ENCODE measurements at places on chromosomes 3 and 15.

DNA sequence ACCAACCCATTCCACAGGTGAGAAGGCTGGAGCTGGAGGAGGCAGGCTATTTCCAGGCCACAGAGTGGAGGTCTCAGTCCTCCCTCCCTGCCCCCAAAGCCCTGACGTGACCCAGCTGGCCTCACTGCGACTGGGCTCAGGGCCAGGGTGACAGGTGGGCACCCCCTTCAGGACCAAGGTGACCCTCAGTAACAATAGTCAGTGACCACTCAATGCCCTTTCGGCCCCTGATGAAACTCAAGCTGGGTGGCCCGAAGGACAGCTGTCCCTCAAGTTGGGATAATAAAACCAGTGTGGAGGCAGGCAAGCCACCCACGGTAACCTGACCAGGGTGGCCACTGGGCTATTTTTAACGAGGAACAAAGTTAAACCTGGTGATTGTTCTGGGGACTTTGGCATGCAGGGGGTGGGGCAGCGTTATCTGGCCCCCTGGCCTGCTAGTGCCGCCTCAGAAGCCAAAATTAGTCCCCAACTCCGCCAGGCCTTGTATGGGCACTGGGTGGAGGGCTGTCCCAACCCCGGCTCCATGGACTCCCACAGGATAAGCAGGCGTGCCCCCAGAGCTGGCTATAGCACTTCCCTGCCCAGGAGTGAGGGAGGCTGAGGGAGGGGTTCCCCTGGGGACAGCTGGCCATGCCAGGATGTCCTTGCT lies 1.1 kb downstream of the TNNC1 start:
- DNase-seq, result no peak

DNA sequence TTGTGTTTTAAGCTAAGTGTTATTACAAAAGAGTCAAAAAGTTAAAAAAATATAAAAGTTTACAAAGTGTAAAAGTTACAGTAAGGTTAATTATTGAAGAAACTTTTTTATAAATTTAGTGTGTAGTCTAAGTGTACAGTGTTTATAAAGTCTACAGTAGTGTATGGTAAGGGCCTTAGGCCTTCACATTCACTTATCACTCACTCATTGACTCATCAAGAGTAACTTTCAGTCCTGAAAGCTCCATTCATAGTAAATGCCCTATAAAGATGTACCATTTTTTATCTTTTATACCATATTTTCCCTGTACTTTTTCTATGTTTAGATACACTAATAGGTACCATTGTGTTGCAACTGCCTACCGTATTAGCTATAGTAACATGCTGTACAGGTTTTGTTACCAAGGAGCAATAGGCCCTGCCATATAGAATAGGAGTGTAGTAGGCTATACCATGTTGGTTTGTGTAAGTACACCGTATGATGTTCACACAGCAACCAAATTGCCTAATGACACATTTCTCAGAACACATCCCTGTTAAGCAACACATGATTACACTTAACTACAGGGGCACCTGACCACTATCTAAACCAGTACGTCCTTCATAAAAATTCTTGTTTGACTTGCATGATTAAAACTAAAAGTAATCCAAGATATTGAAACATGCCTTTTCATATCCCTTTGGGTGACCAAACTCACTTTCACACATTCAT lies 17.2 kb downstream of the RAD18 start:
- DNase-seq, result no peak

DNA sequence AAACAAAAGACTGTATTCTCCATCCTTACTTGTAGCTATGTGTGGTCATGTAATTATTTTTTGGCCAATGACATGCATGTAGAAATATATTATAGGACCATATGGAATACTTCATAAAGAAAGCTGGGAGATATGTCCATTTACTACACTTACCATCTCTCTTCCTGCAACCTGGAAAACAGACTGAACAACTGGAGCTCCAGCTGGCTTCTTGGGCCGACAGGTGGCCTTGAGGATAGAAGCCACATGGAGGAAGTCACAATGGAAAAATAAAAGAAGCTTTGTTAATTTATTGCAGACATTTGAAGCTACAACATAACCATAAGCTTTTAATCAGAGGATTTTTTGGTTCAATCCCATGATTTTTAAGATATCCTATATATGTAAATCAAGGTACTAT lies 167.9 kb upstream of the CBLB start:
- DNase-seq, result no peak

GRCh38 chr3:36900474-36901443 lies 44.1 kb downstream of the TRANK1 start:
- no peak for DNase-seq

DNA sequence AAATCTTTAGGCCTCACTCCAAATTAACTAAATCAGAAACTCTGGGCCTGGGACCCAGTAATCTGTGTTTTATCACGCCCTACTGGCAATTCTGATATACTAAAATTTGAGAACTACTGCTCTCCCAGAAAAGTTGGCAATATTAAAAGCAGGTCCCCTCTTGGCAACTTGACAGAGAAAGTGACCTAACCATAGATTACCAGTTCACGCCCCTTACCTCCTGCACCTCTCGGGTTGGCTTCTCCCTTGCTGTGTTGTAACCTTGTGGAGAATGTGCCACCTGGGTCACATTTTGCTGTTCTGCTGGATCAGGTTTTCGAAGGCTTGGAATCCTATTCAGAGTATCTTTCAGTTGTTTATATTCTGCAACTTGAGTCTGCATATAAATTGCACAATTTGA lies 59.1 kb downstream of the GOLIM4 start:
- no peak for DNase-seq

GRCh38 chr15:87450314-87450713 lies 806.2 kb downstream of the NTRK3 start:
- no peak for DNase-seq

DNA sequence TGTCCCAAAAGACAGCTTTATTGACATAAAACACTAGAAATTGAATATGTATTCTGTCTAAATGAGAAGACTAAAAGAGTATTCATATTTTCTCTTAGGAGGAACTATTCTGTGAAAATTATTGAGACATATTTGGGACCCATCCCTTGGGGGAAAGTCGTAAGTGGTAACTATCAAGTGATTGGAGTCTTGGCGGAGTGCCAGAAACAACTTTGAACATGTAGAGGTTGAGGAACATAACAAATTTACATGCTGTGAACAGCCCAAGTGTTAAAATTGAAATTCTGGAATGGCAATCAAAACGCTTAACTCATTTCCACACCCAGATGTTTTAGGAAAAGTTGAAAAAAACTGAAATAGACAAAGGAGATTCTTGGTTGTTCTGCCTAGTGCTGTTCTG lies 1034.6 kb downstream of the NSUN3 start:
- no peak for DNase-seq

DNA sequence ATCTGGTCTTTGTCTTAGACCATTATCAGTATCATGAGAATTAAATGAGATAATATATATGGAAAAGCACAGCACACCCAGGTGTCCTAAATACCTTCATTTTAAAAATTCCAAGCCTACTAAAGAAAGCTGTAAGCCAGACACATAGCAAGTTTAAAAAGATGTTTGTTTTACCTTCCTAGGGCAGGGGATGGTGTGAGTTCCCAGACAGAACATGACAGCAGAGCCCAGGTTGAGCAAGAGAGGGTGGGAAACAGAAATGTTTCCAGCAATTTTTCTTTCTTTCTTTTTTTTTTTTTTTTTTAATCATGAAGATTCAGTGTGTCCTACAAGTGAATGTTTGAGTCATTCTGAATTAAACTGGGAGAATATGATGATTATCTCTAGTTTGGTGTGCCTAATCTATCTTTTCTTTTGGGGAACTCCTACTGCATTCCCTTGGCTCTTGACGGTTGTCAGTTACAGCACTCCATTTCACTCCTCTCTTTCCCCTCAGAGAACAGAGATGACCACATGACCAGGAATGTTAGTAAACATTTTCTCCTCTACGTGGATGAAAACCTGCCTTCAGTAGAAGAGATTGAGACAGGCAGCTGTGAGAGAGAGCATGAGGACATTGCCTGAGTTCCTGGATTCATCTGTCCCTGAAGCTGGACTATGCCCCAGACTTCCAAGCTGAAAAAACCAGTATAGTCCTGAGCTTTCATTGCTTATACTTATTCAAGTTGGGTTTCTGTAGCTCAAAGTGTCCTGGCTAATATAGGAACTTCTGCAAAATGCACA lies 54.5 kb upstream of the ARL14 start:
- no peak for DNase-seq

- no peak for DNase-seq
These were observed 14.5 kb downstream of the SEMA3G start for GRCh38 chr3:52430416-52430810.

- DNase-seq, result no peak
These were observed 78.5 kb downstream of the FGF7 start for GRCh38 chr15:49501586-49501985.

DNA sequence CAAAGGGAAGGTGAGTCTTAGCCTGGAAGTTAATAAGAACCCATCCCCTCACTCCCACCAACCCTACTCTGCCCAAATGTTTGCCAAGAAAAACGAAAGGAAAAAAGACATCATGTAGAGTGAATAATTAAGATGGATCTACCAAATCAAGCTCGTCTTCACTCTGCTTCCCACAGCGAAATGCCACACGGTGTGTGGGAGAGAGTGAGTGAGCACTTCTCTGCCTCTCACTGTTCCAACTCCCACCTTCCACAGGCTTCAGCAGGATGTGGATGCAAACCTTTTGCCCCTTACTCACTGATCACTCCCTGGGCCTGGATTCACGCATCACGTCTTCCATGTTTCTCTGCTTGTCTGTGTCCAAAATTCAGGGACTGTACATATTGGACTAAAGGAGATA lies 85.4 kb downstream of the WDR76 start:
- no peak for DNase-seq

Measured in naive thymus-derived CD8-positive, alpha-beta T cell (primary cell).